Dermis blood vessel endothelial cell (primary cell): ENCODE measurements at places on chromosomes 1 and 21.
A peak's percentile ranks its signal among the peaks of the same experiment; 100 is the strongest.

DNA sequence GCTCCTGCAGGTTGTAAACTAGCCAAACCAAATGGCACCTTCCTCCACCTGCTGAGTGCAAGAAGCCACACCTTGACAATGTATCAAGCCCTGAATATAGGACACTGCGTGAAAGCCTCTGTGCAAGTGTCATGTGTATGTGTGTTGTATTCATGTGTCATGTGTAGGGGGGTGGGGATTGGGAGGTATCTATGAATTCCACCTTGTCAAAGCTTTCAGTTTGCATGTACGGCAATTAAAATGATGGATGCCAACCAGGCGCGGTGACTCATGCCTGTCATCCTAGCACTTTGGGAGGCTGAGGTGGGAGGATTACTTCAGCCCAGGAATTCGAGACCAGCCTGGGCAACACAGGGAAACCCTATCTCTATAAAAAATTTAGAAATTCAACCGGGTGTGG is 19.8 kb downstream of the CD34 start:
- peak; percentile 66 for DNase-seq

DNA sequence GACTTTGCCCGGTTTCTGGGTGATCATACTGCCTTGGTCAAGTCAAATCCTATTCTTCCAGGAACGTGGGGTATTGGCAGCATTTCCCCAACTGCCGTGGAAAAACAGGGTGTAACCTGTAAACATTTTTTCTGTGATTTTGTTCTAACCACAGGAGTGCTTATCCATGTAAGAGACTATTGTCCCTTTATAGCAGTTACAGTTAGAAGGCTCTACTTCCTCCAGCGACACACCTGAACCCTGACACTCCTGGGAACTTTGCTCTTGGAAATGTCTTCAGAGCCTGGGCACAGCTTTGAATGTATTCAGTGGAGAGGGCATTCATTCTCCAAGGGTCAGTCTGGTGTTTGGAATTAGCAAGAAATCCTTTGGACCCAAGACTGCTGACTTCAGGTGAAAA is 26.4 kb upstream of the ARHGEF10L start:
- no peak for DNase-seq

DNA sequence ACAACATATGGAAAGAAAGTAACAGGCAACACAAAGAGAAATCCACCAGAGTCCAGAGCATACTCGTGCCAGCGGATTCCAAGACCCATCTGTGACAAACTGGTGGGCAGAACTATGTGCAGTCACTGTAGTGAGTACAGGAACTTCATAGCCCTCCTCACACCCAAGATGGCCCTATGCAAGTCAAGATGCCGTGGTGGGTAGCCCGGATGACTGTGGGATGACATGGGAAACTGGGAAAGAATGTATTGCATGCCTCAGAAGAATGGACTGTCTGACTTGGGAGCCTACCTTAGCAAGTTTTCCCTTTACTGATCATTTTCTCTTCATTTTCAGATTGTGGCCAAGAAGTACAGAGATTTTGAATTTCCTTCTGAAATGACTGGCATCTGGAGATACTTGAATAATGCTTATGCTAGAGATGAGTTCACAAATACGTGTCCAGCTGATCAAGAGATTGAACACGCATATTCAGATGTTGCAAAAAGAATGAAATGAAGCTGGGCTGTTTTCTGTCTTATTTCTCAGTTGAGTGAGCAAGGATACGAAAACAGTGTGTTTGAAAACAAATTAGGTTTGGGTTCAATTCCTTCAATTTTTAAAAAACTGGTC is 47.3 kb downstream of the CLIC6 start:
- DNase-seq: no peak

DNA sequence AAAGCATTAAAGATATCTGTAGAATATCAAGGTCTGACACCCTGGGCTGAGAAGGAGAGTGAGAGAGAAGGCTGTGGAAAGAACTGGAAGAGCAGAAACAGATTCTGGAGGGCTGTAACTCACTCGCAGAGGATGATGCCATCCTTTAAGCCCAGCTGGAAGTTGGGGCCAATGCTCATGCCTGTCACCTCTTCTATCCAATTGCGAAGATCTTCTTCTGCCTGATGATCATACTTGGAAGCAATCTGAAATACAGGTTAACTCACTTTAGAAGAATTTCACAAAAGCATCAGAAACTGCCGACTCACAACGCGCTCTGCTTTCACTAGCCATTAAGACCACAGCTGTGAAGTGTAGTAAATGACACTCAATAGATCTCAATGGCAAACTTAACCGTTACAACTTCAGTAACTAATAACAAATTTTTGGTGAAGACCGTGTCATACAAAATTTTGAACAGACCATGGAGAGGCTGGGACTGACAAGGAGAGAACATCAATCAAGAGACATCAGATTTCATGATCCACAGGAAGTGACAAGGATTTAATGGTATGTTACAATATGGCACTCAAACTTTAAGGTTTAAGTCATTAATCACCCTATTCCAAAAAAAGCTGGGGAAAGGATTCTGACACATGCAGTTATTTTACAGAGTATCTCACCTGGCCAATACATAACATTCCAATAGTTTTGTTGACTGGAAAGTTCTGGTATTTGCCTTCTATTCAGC is 23.5 kb downstream of the CNN3 start:
- no peak for DNase-seq

GRCh38 chr1:24965571-24965930 is 35.5 kb upstream of the RUNX3 start:
- DNase-seq: no peak

- no peak for DNase-seq
These were observed 20.6 kb downstream of the MEF2D start for GRCh38 chr1:156480016-156480370.

- peak; percentile 76 for DNase-seq
These were observed 11.6 kb upstream of the CD34 start for GRCh38 chr1:207922554-207922953.

DNA sequence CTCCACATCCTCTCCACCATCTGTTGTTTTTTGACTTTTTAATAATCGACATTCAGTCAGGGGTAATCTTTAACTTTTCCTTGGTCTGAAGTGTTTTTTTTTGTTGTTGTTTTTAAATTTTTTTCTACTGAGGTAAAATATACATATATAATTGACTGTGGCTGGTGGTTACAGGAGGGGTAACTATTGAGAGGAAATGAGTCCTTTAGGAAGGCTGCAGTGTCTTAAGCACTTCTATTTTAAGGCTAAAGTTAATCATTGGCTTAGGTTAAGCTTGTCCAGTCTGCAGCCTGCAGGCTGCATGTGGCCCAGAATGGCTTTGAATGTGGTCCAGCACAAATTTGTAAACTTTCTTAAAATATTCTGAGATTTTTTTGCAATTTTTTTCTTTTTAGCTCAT is 172.5 kb downstream of the CTH start:
- DNase-seq: no peak

DNA sequence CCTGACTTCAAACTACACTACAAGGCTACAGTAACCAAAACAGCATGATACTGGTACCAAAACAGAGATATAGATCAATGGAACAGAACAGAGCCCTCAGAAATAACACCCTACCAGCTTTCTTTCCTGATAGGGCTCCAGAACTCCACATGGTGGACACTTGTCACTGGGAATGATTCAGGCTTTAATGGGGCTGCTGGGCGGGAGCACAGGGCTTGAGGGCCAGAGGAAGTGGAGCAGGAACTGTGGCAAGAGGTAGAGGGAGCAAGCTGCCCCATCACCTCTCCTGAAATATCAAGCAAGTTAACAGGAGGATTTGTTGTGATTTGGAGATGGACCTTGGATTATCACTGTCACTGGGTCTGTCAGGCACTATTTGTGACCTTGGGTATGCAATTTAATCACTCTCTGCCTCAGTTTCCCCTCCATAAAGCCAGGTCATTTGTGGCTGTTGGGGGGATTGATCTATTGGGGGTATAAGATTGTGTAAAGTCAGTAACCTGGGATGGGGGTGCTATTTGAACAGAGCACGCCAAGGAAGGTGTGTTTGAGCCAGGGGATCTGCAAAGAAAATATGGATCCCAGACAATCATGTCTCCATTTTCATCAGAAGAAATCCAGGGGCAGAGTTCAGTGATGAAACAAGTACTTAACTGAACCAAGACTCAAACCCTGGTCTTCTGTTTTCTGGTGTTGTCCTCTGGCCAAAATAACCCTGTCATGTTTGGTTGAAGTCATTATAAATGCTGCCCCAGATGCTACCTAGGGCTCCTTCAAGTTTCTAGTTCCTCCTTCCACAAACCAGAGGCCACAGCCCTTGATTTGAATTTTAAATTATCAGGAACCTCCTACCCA is 25.2 kb downstream of the ETS2 start:
- DNase-seq: no peak

DNA sequence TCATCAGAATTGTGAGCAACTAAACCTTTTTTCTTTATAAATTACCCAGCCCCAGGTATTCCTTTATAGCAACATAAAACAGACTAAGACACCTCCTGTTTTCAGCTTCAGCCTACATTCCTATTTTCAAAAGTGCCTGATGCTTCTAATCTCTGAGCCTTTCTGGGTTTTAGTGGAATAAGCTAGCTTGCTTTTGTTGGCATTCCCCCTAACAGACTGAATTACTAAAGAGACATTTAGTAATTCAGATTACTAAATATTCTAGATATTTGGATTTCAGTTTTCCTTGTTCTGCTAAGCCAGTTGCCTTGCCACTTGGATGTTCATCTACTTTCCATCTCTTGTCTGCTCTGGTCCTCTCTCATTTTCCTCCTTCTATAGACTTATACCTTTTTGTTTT is 10.5 kb upstream of the GNG12 start:
- no peak for DNase-seq

DNA sequence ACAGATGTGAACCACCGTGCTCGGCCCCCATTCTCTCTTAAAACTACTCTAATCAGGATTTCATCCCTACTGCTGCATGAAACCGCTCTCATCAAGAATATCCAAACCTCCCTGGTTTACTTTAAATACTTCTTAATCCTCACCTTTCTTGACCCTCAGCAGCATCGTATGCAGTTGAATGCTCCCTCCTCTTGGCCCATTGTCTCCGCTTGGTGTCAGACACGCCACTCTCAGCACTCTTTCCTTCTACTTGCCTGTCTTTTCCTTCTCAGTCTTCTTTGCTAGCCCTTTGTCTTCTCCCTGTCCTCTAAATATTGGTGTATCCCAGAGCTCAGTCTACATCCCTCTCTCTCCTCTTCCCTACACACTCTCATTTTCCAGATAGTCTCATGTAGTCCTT is 314.9 kb downstream of the MRPL39 start:
- DNase-seq: no peak

DNA sequence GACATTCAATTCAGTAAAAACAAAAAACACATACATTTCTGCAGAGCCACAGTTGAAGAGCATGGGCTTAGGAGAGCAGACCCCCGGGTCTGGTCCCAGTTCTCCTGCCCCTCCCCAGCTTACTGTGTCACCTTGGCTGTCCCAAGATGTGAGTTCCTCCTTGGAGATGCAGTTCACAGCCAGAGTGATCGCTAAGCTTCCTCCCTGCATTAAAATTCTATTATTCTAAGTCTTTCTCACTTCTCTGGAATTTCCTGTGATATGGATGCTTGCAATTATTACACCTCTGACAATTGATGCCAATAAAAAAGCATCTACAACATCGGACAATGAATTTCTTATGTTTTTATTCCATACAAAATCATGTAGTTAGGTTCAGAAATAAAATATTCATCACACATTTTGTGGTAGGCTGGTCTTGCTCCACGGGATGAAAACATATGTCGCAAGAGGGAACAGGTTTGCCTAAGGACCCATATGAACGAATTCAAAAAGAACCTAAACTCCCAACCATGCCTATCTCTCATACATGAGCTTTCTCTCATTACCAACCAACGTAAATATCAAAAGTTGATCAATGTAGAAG is 328.5 kb upstream of the RUNX1 start:
- DNase-seq: peak; percentile 72

- peak; percentile 86 for DNase-seq
These were observed 897 bp downstream of the EPHX4 start for GRCh38 chr1:92030656-92031107.

- no peak for DNase-seq
These were observed 24.3 kb downstream of the F13B start for GRCh38 chr1:197042676-197043341.

DNA sequence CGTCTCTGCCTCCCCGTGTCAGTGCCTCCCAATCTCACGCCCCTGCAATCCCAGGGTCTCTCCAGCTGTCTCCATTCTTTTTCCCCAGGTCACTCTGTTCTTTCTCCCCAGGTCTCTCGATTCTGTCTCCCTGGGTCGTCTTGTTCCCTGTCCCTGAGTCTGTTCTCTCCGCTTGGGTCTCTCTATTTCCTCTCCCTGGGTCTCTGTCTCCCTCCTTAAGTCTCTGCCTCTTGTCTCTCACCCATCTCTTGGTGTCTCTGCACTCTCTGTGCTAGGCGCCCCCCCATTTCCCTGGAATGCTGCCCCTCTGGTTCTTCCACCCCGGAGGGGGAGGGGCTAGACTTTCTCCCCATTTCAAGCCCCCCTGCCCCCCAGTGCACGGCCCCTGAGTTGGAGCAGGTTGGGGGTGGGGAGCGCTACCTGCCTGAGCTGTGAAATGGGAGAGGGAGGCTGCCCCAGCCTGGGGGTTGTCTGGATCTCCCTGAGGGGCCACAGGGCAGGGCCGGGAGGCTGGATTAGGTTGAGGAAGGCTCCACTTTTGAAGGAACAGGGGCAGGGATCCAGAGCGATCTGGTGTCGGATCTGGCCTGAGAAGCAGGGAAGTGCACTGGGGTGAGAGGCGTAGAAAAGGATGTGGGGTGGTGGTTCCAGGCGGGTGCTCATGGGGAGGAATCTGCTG is 1.4 kb downstream of the PTPRF start:
- peak; percentile 17 for DNase-seq

GRCh38 chr21:41428311-41428710 is 2.3 kb downstream of the MX1 start:
- no peak for DNase-seq

DNA sequence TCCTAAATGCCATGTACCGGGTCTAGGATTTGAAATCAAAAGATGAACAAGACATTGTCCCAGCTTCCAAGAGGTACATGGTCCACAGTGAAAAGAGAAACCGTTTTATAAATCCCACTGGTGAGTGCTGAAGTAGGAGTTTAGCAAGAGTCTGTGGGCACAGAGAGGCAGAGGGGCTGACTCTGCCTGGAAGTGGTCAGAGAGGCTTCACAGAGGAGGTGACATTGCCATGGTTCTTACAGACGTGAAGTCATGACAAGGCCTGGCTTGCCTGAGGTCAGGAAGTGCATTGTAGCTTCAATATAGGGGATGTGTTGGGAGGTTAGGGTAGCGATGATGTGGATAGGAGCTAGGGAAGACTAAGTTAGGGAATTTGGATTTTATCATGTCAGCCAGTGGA is 28.4 kb downstream of the MAPKAPK2 start:
- no peak for DNase-seq

GRCh38 chr1:33015216-33015615 is 21.5 kb downstream of the AK2 start:
- DNase-seq: no peak

DNA sequence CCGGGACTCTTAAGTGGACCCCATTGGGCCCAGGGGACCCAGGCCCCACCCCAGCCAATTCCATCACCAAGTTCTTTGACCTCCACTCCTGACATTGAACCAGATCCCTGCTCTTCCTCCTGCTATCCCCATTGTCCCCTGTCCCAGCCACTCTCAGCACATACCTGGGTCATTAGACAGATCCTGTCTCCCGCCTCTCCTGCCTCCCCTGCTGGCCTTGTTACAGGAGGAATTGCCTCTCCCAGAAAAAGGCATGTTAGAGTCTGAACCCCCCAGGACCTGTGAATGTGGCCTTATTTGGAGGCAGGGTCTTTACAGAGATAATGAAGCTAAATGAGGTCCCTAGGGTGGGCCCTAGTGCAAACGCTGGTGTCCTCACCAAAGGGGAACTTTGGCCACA is 301.9 kb downstream of the NPHP4 start:
- DNase-seq: no peak
